Endothelial cell of umbilical vein (primary cell): ENCODE measurements at places on chromosomes 1 and 21.

- peak; percentile 31 for DNase-seq
Measured at GRCh38 chr1:119475866-119476439, 31.1 kb upstream of the HSD3B1 start.

GRCh38 chr1:107559881-107560280 is 405.1 kb downstream of the VAV3 start:
- no peak for DNase-seq

DNA sequence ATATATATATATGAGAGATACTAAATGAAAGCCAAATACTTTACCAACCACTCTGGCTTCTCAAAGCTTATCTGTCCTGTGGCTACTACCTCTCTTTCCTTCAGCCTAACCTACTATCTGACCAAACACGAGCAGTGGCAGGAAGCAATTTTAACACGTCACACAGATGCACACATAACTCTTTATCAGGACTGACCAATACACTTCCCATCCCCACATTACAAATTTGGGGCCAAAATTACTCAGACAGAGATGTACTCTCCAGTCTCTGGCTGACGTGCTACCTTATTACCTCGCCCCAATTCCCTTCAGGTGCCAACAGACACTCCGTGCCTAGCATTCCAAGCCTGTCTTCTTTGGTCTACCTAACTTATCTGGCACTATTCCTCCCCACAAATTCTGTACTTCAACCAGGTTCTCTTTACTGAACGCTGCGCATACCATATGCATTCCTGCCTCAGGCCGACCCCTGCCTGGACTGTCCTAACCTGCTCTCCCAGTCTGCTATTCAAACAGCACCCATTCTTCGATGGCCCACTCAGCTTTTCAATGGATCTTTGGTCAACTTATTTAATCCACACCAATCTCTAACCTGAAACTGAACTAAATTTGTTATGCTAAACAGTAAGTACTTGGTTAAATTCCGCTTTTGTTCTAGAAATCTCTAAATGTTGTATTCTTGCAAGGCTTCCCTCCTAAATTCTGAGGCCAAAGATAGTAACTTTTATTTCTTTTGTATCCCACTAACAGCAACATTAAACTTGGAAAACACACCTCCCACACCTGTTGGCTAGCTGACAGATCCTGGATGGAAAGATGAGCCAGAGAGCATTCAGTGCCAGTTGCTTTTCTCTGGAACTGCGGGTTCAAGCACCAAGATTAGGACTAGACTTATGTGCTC is 27.9 kb downstream of the RERE start:
- no peak for DNase-seq

GRCh38 chr21:28818663-28819278 is 173.9 kb downstream of the LTN1 start:
- DNase-seq = no peak

GRCh38 chr1:226845624-226846023 is 24.8 kb upstream of the PSEN2 start:
- no peak for DNase-seq

- DNase-seq = no peak
Measured at GRCh38 chr1:205629751-205630150, 2.1 kb downstream of the ELK4 start.

DNA sequence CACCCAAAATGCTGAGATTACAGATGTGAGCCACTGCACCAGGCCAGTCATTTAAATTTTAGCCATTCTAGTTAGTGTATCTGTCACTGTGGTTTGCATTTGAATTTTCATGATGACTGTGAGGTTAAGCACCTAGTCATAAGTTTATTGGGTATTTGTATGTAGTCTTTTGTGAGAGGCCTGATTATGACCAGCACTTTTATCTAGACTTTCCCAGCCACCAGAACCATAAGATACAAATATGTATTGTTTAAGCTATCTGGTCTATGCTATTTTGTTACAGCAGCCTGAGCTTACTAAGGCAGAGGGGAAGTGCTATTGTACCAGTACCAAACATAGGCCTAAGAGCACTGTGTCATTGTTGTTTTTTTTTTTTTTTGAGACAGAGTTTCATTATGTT is 19.9 kb upstream of the DNAJC6 start:
- DNase-seq = no peak

GRCh38 chr1:22236166-22236565 is 93.3 kb upstream of the WNT4 start:
- DNase-seq = no peak

DNA sequence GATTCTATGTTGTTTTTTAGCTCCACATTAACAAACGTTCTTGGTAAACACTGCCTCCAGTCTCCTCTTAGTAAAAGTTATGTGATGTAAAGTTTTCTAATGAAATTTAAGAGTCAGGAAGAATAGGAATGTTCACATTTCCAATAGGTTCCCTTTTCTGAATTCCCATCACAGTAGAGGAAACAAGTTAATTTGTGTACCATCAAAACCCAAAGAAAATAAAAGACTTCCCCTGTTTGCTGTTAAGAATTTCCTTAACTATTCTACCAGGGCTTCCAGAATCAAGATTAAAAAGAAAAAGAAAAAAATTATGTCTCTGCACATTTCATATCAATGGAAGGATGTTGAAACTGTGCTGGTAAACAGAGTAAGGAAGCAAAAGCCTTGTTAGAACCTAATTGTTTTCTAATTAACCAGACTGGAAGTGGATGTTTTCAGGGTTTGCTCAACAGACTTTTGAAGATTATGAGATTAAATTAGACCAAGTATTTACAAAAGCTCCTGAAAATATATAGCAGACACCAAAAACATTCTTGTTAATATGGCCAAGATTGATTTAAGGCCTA is 43.4 kb upstream of the PALMD start:
- DNase-seq = peak; percentile 92

GRCh38 chr1:178645157-178645807 is 79.8 kb upstream of the RALGPS2 start:
- DNase-seq = no peak

- DNase-seq = no peak
Measured at GRCh38 chr21:33393348-33393747, 9.9 kb upstream of the IFNGR2 start.

GRCh38 chr1:11908095-11908675 is 18.0 kb downstream of the KIAA2013 start:
- DNase-seq = peak; percentile 93

DNA sequence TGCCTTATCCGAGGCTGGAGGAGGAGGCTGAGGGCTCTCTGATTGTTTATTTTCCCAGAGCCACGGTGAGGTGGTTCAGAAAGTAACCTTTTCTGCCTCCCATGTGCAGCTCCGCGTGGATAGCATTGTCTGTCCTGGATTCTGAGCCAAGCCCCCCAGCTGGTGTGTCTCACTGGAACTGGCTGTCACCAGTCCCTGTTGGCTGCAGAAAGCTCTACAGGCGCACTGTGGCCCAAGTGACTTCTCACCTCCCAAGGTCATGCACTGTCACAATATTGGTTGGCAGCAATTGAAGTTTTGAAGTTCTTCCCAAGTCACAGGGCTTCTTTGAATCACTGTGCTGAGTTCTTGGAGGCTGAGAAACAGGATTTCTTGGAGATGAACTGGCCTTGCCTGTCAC is 8.2 kb downstream of the BMP8A start:
- no peak for DNase-seq

DNA sequence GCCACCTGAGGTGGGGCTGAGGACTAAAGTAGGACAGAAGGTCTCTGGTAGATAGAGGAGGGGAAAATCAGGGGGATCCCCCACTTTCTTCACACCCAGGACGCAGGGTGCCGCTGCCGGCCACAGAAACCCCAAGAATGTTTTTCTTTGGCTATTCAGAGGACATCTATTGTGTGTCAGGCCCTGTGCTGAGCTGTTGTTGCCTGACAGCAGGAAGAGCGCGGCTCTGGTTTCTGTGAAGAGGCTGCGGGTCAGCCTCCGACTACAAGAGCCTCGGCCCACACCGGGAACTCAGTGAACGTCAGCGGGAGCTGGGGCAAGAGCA is 407 bp upstream of the PIGV start:
- DNase-seq = no peak

- no peak for DNase-seq
Measured at GRCh38 chr1:208166340-208167138, 77.6 kb downstream of the PLXNA2 start.
